Vagina (tissue), 2 donors: ENCODE measurements at places on chromosomes 1 and 21. TPM values are rescaled to one million over a fixed set of nuclear protein-coding genes. Genes with fewer than 3 reads are reported as not detected.

TDRD5 gene
- not detected for total RNA-seq

FCMR gene
- 12.3 TPM for total RNA-seq

PRUNE1 gene
- 25.5 TPM for total RNA-seq

GRCh38 chr1:22636353-22636752 lies at the start of gene C1QA:
TSS of gene C1QA (plus strand) at chr1:22636628. CDS start at chr1:22637617, 989 bp downstream.
- H3K4me1 ChIP-seq = no peaks in the 10 kb centered on the region
- no peaks in the 10 kb centered on the region for H3K36me3 ChIP-seq
- no peaks in the 10 kb centered on the region for H3K27me3 ChIP-seq

GRCh38 chr1:162317621-162318020 lies 59.0 kb downstream of the SPATA46 start:
- no peak overlapping the region for H3K27ac ChIP-seq
- H3K4me1 ChIP-seq = peaks cover 5% of the 10 kb centered on the region
- H3K27me3 ChIP-seq = no peaks in the 10 kb centered on the region
- no peak overlapping the region for H3K4me3 ChIP-seq
- H3K36me3 ChIP-seq = no peaks in the 10 kb centered on the region
- no peak for DNase-seq

GRCh38 chr21:25910809-25911208 lies 176.0 kb downstream of the GABPA start:
- DNase-seq = no peak
- no peak overlapping the region for H3K27ac ChIP-seq
- peaks cover 18% of the 10 kb centered on the region for H3K4me1 ChIP-seq
- H3K36me3 ChIP-seq = no peaks in the 10 kb centered on the region

DNA sequence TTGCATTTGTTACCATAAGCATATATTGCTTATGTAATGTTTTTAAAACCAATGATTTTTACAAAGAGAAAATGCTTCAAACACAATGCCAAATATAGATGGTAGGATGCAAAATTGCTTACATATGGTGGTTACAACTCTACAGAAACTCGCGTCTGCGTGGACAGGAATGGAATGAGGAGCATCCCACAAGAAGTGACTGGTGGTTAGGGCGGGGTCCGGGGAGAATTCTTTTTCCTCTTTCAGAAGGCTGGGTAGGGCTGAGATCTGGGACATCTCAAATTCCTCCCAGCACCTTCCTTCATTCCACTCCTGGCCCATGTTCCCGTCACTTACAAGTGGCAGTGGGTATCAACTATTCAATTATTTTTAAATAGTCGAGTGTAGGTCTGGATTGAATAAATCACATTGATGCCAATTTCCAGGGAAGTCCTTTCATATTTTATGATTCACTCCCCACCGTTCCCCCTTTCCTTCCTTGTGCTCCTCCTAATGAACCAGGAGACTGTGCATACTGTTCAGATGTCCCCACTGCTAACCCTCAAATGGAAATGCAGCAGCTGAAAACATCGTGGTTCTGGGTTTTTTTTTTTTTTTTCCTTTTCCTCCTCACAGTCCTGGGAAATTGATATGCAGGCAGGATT lies 174.5 kb upstream of the POU3F1 start:
- DNase-seq = no peak
- no peaks in the 10 kb centered on the region for H3K27me3 ChIP-seq
- no peaks in the 10 kb centered on the region for H3K4me1 ChIP-seq

DNA sequence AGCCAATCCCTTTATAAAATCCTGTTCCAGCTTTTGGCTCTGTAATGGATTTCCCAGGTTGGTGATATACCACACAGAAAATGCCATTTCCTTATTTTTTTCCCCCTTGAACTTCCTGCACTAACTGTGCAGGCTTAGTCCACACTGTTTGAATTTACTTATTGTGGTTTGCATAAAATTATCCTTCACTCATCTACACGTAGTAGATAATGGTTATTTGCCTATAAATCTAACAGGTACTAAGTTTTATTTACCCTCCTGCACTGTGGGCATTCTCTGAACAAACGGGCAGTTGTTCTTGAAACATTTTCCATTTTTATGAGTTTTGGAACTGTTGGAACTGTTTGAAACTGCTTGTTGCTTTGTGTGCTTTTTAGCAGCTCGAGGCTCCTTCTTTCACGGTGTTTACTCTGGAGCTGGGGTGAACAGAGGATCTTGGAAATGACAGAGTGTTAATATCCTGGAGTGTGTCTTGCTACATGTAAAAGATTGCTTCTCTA lies 23.0 kb upstream of the KIFAP3 start:
- no peaks in the 10 kb centered on the region for H3K36me3 ChIP-seq
- no peak for DNase-seq
- H3K27ac ChIP-seq = no peak overlapping the region
- no peaks in the 10 kb centered on the region for H3K4me1 ChIP-seq
- no peaks in the 10 kb centered on the region for H3K27me3 ChIP-seq
- no peak overlapping the region for H3K4me3 ChIP-seq

DNA sequence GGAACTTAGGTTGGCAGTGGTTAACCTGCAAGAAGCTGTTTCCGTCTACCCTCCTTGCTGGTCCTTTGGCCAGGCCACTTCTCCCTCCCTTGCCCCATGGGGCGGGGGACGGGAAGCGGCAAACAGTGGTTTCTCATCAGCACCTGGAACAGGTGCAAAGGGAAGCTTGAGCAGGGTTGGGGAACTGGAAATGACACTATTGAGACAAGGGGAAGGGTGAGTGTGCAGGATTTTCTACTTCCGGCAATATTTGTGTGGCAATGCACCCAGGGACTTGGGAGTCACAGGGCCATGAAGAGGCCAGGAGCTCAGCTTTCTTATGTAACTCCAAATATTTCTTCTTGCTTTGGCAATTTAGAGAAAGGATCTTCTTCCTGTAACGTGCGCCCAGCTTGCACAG lies 29.0 kb upstream of the SARS1 start:
- H3K27me3 ChIP-seq = no peaks in the 10 kb centered on the region
- DNase-seq = no peak
- H3K4me3 ChIP-seq = no peak overlapping the region
- peaks cover 16% of the 10 kb centered on the region for H3K4me1 ChIP-seq
- no peak overlapping the region for H3K27ac ChIP-seq
- no peaks in the 10 kb centered on the region for H3K36me3 ChIP-seq

- DNase-seq = no peak
- H3K4me3 ChIP-seq = no peak overlapping the region
- no peaks in the 10 kb centered on the region for H3K4me1 ChIP-seq
Measured at GRCh38 chr1:24470592-24470991, 32.0 kb upstream of the RCAN3 start.
